ENCODE measurements at places on chromosomes 2 and 18.

DNA sequence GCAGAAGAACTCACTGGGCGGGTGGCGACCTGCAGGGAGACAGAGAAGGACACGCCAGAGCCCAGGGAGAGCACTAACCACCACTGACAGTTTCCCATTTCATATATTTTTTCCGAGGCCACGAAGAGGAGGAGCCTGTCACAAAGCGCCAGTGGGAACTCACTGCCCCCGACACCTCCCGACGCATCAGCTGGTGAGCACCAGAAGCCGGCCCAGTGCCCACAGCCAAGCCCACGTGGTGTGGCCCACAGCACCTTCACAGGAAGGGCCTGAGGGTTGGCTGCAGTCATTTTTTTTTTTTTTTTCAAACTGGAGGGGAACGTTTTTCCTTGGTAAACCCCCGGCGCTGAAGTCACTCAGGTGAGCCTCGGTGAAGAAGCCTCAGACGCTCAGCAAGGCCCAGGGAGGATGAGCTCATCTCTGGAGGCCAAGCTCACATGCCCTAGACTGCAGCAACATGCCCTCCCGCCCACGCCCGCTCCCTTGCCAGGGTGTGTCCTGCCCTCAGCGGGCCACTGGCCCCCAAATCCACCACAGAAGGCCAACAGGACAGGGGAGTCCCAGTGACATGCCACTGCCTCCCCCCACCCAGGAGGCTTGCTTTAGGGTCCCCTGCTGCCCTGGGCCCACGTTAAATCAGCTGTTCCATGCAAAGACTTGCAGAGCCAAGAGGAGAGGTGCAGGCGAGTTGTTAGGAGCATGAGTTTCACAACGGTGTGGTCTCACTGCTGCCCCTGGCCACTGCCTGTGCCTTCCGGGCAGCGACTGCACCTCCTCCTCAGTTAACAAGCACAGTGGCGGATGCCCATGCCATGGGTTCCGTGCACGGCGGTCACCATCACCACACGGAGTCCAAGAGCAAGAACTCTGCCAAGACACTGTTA, 68.1 kb downstream of the PARD6G start:
- DNase-seq = no peak

- no peak for DNase-seq
These were observed 1506.8 kb upstream of the TMEFF2 start for GRCh38 chr2:193701484-193701883.

DNA sequence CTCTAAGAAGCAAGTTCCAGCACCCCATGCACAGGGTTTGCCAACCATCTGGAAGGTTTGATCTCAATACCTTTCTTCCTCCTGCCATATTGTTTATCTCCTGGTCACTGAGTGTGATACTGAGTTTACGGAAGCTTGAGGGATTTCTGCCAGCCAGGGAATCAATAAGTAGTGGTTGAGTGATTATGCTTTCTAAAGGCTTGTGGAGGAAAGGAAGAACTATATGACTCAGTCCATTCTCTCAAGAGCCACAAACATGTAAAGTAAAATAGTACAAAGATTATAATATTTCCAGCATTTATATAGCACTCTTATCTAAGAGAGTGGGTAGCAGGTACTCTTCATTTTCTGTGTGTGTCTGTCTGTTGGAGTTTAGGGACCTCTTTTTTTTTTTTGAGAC, 49.2 kb downstream of the SLC4A3 start:
- DNase-seq = no peak

- no peak for DNase-seq
These were observed 30.3 kb downstream of the SLC4A5 start for GRCh38 chr2:74312913-74313312.

DNA sequence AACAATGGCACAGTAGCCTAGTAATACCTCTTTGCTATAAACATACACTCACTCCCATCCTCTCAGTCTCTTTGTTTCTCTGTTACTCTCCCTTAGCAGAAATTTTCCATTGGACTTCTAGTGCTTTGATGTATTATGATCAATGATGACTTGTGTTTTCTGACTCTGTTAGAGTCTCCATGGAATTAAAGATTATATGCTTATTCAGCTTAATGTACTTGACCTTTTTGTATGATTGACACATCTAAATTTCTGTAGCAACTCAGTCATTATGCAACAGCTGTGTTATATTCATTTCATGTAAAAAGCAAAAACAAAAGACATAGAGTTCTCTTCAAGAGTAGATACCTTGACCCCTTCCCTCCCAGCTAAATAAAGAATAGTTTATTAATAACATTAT, 173.8 kb downstream of the SLC4A10 start:
- no peak for DNase-seq

DNA sequence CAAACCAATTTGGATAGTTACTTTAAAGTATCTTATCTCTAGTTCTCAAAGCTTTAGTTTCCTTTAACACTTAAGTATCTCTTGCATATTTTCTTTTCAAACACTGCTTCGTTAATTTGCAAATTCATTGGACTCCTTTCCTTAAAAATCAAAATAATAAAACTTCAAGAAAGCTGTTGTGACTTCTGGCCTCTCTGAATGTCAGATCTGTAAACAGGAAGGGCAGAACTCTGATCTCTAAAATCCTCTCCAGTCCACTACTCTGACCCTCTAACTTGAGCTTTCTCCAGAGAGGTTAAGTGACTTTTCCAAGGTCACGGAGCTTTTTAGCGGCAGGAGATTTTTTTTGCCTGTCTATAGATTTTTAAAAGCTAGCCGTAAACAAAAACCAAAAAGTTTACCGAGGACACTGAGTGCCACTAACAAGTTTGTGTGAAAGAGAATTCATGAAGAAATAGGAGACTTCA, 155.5 kb downstream of the TGIF1 start:
- no peak for DNase-seq

- no peak for DNase-seq
These were observed 36.0 kb upstream of the TEX51 start for GRCh38 chr2:126862730-126863129.

- DNase-seq = no peak
These were observed 66.7 kb downstream of the DNMT3A start for GRCh38 chr2:25274868-25275574.

- DNase-seq = no peak
These were observed 14.7 kb downstream of the CFLAR start for GRCh38 chr2:201130524-201131186.

GRCh38 chr2:160869411-160869810, 290.8 kb upstream of the TANK start:
- no peak for DNase-seq

- DNase-seq = no peak
These were observed 112.3 kb upstream of the LYPD1 start for GRCh38 chr2:132782176-132782783.

DNA sequence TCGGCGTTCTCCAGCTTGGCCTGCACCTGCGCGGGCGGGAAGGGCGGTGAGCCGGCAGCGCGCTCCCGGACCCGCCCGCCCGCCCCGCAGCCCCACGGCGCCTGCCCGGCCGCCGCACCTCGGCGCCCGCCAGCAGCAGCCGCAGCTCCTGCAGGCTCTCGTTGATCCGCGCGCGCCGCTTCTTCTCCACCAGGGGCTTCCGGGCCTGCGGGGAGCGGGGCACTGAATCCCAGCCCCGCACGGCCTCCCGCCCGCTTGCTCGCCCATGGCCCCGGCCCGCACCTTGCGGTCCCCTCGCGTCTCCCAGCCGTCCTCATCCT, 335 bp downstream of the HES6 start:
- no peak for DNase-seq

GRCh38 chr2:29053223-29053622, 21.1 kb downstream of the PCARE start:
- no peak for DNase-seq

GRCh38 chr18:75041586-75041985, 167.4 kb downstream of the PTGR3 start:
- no peak for DNase-seq

- no peak for DNase-seq
These were observed 2.1 kb upstream of the MOGAT1 start for GRCh38 chr2:222669353-222669752.

- no peak for DNase-seq
These were observed 70.3 kb upstream of the ZSWIM2 start for GRCh38 chr2:186919296-186919695.

GRCh38 chr2:127356531-127356930, 31.2 kb downstream of the MAP3K2 start:
- DNase-seq = no peak

- DNase-seq = no peak
These were observed 199.7 kb downstream of the ETAA1 start for GRCh38 chr2:67596871-67597270.

GRCh38 chr2:159000072-159000471, 31.6 kb downstream of the TANC1 start:
- DNase-seq = no peak

Measured in activated T-helper 2 cell treated with anti-CD3 and anti-CD28 coated beads, Interferon-gamma antibody, Interleukin-2, Interleukin-4, amounts not matched to agents 10 μg/mL and 5 μg/mL and 100 μg/mL, durations not matched to agents 14 hours and 24 hours and 36 hours (primary cell).